ENCODE measurements at places on chromosomes 1 and 21.
A peak's percentile ranks its signal among the peaks of the same experiment; 100 is the strongest.

GRCh38 chr21:38959692-38960061 is 153.9 kb downstream of the ETS2 start:
- DNase-seq: no peak

DNA sequence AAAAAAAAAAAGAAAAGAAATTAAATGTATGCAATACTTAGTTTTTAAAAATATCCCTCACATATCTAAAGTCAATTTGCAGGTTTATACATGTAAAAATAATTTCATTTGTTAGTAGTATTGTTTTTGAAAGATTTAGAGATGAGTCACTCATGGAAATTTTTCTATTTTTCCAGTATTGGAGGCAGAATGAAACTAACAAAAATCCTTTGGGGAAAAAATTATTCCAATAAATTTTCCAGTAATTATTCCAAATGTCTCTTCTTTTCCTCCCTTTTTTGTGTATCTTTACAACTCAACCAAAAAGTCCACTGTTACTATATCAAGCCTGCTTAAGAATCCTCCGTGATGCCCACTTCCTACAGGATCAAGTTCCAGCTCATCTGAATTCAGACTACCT is 29.9 kb downstream of the MPZL1 start:
- DNase-seq: no peak

GRCh38 chr1:155177192-155177917 is 3.7 kb downstream of the TRIM46 start:
- no peak for DNase-seq

GRCh38 chr1:116981521-116982037 is 20.0 kb upstream of the CD101 start:
- DNase-seq: no peak

DNA sequence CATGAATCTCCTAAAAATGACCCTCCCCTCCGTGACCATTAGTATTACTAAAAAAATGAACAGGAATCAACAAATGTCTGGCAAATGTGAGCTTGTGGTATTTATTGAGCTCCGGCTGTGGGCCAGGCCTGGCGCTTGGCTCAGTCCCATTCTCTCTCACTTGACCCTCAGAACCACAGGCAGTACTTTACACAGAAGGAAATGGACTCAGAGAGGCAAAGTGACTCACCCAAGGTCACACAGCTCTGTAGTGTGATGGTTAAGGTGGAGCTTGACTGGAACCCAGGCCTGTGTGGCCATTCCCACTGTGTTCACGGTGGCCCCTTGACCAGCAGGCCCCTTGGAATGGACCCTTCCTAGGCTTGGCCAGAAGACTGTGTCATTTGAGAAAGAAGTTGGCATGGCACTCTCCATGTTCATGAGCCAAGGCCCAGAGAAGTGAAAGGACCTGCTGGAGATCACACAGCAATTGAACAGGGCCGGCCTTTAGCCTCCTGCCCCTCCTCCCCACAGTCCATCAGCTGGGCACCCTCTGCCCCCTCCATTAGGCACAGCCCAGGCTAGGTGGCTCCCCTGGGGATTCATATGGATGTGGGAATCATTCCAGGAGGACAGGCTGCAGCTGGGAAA is 32.1 kb downstream of the FAM151A start:
- no peak for DNase-seq

GRCh38 chr1:233045588-233045987 is 95.2 kb downstream of the NTPCR start:
- DNase-seq: no peak

GRCh38 chr1:55611123-55611522 is 396.0 kb upstream of the USP24 start:
- DNase-seq: no peak

- no peak for DNase-seq
Observed at GRCh38 chr1:70293186-70293843, 61.2 kb downstream of the ANKRD13C start.

DNA sequence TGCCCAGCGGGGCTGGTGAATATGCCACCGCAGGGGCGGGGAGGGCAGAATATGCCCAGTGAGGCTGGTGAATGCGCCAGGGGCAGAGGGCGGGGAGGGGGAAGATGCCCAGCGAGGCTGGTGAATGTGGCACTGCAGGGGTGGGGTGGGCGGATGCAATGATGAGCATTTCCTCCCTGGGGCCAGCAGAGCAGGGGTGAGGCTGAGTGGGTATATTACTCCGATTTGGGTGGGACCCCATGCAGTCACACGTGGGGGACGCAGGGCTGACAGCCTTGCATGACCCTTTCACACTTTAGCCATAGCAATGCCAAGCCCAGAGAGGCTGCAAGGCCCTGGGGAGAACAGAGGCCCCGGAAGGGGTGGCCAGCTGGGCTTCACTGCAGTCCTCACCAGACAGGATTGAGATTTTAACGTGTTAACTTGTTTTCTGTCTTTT is 9.3 kb upstream of the SLX9 start:
- no peak for DNase-seq

- DNase-seq: no peak
Observed at GRCh38 chr1:232873412-232873811, 68.2 kb downstream of the MAP10 start.

GRCh38 chr1:182677397-182678098 is 6.8 kb downstream of the RGS8 start:
- DNase-seq: no peak

DNA sequence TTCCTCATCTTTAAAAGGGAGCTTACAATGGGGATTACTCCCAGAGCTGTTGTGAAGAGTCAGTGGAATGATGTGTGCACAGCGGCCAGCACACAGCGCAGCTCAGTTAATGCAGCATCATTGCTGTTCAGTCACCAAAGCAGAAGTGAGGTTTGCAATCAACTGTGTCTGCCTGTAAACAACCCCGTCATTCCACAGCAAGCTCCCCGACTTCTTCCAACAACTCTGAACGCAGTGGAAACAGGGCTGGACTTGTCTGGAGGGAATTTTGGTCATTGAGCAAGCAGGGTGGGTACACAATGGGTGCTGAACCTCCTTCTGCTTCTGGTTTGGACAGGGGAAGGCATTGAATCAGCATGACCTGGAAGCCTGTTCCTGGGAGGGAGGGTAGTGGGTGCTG is 347.4 kb downstream of the PTPRU start:
- no peak for DNase-seq

GRCh38 chr1:234926559-234927311 is 201.9 kb downstream of the TOMM20 start:
- DNase-seq: peak; percentile 22

DNA sequence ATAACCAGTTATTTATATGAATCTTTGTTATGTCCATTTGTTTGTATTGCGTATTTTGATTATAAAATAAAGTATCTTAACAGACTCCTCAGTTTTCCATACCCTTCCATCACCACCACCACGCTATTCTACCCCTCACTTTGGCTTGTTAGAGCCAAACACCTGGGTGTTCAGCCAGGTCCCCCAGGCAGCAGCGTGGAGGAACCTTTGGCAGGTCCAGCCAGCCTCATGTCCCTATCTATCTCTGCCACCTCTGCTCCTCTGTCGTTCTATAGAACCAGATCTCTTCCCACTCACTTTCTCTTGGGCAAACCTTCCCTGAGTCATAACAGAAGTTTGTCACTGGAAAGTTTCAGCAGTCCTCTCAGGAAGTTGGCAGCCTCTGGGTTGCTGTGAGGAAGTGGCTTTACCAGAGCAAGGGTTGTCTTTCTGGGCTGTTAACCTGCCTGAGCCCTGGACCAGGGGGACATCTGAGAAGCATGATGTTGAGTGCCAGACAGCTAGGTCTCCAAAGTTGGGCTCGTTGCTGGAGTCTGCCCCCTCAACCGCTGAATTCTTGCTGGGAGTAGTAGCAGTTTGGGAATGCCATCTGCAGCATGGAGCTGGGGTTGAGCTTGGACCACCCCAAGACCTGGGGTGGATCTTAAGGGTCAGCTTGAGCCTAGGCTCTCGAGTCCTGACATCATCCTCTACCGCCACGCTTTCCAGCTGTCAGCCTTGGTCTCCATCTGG is 996 bp upstream of the SH3BGRL3 start:
- no peak for DNase-seq

DNA sequence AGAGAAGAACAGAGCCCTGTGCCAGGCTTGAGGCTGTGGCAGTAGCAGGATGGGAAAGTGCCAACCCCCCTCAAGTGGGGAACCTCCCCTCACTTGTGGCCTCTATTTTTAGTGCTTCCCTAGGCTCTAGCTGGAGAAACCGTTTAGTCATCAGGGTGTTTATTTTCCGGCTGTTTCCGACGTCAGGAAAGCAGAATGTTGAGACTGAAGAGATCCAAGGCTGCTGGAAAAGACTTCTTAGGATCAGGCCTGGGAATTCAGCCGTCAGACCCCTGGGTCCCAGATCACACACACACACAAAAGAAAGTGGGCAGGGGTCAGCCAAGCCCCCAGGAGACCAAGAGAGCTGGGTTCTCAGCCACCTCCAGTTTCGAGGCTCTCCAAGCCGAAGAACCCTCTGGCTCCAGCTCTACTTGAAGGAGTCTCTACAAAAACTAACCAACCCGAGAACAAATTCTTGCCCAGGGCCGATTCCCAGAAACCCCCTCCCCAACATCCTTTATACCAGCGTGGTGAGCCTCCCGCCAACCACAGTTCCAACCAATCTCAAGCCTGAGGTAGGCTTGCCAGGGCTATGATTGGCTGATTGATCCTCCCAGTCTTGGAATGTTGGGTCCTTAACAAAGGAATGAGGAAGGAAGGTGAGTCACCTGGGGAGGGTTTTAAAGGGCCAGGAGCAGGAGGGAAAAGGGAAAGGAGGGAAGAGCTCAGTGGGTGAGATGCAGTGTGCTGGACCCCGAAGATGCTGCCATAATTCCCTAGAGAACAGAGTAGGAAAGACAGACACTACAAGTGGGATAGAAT is 2.5 kb upstream of the MEF2D start:
- peak; percentile 96 for DNase-seq

GRCh38 chr1:98197356-98197755 is 276.5 kb upstream of the DPYD start:
- DNase-seq: no peak

GRCh38 chr1:226654668-226655055 is 84.4 kb downstream of the ITPKB start:
- DNase-seq: no peak

DNA sequence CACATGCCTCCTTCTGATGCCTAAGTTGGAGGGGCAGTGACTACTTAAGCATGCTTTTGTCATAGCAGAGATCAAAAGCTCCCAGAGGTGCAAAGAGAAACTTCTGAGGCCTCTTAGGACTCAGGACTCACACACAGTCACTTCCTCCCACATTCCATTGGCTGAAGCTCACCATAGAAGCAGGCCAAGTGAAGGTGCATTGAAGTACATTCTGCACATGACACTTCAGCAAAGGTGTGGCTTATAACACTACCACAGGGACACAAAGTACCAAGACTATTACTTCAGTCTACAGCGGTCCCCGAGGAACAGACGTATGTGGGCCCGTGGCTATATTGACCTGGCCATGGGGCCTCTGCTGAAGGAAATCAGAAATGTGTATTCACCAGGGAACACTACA is 2.5 kb upstream of the POGK start:
- no peak for DNase-seq

- no peak for DNase-seq
Observed at GRCh38 chr1:97660431-97661105, 260.3 kb downstream of the DPYD start.

DNA sequence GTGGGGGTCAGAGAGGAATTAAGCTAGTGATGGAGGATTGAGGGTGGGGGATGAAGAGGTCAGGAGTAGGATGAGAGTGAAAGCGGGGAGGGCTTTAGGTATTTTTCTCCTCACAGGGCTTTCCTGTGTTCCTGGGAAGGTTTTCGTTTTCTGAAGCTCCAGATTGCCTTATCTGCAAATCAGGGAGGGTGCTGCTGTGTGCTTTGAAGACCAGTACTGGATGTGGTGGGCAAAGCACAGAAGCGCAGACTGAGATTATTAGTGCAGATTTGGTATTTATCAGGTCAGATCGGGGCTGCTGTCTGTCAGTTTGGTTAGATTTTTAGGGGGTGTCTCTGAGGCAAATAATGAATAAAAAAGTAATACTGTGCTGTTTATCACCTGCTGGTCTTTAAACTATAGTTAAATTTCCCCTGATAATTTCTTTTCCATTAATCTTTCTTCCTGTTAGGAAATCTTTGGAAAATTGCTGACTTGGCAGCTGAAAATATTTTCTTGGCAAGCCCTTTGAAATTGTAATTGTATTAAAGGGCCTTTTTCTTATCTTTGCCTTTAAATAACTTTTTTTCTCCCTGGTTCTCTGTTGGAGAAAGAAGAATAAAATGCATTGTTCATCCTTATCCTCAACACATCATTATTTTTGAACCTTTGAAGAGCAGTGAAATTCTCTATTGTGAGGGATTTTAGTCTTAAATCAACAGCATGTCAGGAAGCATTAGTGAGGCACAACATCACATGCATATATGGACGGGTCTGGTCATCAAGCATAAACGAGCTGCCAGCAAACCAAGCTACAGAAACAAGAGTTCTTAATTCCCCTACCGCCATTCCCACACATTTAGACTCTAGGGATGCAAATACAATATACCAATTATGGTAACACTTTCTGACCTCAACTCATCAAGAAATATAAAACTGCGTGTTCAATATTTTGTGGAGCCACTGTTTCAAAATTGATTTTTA is 139.6 kb downstream of the S1PR1 start:
- no peak for DNase-seq

- DNase-seq: no peak
Observed at GRCh38 chr1:28538286-28538685, 14.6 kb upstream of the TRNAU1AP start.

- no peak for DNase-seq
Observed at GRCh38 chr21:29660047-29660720, 279.6 kb downstream of the GRIK1 start.

GRCh38 chr1:230744382-230744781 is 2.8 kb upstream of the CAPN9 start:
- DNase-seq: no peak

GRCh38 chr1:71047635-71048607 is at the start of gene PTGER3:
PTGER3 (minus strand) TSS chr1:71047816; CDS start chr1:71047577, 239 bp downstream.
- DNase-seq: peak; percentile 75

GRCh38 chr1:200174525-200175295 is 147.2 kb downstream of the NR5A2 start:
- DNase-seq: no peak

GRCh38 chr21:18608226-18608625 is 204.6 kb upstream of the TMPRSS15 start:
- no peak for DNase-seq

DNA sequence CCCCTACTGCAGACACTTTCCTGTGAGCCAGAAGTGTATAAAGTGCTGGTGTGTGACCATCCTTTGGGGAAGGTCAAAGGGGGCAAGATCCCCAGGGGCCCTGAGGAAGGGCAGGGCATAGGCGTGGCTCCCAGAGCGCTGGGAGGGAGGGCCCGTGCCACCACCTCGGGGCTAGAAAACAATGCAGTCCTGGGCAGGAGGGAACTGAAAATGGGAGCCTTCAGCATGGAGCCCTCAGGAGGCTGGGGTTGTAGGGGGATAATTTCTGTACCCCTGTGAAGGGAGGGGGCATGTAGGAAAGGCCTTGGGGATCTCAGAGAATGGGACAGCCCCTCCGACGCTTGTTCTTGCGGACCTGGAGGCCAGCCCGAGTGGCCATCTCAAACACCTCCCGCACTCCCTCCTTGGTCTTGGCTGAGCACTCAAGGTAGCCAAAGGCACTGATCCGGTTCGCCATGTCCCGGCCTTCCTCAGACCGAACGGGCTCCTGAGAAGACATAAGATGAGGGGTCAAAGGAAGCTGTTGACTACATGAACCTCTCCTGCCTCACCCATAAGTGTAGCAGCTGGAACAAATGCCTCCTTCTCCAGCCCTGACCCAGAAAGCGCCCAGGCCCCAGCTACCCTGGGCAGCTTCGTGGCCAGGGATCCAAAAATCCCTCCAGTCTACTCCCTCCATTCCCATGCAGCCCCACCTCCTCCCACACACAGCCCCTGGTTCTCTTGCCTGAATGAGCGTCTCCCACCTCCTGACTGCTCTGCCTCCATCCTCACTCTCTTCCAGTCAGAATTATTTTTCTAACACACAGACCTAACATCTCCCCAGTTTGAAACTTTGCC is 5.5 kb downstream of the RHOC start:
- no peak for DNase-seq

Data from H9 (cell line).